ENCODE measurements at places on chromosomes 3 and 15.

DNA sequence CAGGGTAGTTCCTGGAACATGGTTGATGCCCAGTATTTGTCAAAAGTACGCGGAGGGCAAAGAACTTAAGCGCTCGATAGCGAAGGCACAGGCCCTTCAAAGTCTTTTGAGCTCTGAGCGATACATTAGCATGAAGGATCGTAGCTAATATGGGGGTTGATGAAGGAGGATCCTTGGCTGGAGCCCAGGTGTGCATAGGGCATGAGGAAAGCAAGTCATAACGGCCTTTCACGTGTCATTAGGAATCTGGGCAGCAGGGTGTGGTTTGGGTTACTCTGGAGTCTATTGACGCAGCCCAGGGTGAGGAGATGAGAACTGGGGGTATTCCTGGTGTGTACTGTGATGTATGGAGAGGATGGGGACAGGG lies 31.7 kb downstream of the SPINK8 start:
- DNase-seq, result no peak

DNA sequence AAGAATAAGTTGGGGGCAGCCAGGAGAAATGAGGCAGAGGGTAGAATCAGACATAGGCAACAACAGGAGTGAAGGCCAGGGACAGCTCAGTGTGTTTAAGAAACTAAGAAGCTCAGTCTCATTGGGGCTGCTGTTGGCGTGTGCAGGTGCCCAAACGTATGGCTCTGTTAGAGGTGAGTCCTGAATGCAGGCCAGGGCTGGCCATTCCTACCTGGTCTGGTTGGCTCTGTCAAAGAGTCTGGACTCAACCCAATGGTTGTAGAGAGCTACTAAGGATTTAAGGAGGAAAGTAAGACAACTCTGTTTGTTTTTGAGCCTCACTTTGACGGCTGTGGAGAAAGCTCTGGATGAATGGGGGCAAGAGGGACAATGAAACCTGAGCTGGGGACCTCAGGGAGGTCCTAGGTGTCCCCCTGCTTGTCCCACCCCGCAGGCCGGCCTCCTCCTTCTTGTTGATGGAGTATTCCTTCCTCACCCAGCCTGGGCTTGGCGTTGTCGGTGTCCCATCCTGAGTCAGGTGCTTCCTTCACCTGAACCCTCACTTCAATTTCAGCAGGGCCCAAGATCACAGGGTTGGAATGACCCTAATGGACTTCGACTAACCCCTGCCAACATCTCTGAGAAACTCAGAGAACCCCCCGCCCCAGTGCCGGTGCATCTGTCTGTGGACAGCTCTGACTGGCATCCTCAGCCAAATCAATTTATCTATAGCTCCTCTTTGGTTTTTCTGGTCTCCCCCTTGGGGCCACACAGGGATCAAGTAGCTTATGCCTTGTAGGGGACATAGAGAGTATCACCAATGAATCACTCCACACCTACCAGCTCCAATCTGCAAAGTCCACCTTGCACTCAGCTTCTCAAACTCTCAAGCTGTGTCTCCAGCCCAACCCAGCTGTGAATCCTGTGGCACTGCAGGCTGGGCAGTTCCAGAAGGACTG lies 8.3 kb downstream of the ITGA11 start:
- no peak for DNase-seq

DNA sequence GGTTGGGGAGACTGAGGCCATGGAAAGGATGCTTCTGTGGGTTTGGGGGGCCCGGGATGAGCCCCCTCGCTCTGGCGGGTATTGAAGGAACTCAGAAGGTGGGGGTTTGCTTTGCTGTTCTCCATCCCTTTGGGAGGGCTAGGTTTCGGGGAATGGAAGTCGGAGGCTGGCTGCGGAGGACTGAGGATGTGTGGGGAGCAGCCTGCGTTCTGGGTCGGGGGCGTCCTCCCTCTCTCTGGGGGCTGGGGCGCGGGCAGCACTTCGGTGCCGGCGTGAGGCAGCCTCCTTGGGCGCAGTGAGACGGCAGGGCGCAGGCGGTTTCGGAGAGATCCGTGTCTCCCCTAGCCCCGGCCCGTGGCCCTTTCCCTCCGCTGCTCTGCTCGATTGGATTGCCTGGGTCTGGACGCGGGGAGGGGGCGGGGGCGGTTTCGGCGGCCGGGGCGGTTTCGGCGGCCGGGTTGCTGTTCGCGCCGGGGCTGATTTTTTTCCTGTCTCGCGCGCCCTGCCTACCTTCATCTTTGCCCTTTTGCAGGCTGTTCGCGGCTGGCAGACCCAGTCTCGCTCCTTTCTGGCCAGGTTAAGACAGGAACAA lies 1.4 kb downstream of the PTPRG start:
- peak; percentile 52 for DNase-seq

GRCh38 chr3:31777092-31777491 lies 204.0 kb downstream of the OSBPL10 start:
- DNase-seq, result no peak

DNA sequence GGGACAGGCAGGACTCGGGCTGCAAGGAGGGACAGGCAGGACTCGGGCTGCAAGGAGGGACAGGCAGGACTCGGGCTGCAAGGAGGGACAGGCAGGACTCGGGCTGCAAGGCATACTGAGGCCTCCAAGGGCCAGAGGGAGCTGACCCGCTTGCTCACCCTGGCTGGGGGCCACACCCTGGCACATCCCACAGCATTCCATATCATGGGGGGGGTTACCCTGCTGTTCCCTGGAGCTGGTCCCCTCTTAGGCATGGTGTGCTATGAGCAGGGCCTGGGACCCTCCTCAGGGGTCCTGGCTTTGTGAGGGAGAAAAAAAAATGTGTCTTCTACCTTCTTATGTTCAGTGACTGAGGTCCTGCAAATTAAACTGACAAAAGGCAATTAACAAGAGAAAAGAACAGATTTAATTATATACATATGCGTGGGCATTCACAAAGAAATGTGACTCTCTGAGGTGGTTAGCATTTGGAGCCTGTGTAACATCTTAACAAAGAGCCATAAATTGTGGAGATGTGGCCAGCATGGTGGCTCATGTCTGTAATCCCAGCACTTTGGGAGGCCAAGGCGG lies 97.6 kb upstream of the ALDH1A3 start:
- DNase-seq, result no peak

GRCh38 chr3:194329583-194329965 lies 21.6 kb downstream of the CPN2 start:
- no peak for DNase-seq

DNA sequence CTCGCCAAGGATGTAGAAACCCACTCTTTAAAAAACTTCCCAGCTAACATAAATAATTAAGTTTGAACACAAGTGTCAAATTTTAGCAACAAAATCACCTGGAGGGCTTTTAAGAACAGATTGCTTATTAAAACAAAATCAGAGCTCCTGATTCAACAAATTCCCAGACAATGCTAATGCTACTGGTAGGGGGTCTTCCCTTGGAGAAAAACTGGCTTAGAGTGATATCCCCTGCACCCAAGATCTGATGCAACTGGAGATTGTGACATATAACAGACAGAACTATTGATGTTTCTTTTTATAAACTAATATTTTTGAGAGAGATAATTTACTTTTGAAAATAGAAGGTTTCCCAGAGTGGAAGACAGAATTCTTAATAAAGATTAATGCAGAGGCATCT lies 19.9 kb downstream of the IGSF10 start:
- no peak for DNase-seq

DNA sequence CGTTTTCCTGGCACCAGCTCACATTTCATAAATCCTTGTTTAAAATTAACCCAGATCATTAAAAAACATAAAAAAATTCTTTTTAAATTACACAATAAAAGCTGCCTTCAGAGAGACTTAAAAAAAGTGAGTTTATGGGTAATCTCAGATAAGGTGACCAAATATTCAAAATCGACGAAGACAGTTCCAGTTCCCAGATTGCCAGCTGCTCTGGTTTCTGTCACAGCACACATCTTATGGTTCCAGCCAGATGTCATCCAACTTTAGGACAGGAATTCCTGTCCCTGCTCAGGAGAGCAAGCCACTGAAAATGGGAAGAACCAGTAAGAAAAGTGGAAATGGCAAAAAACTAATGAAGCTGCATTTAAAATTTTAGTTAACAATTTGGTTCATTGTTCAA lies 15.8 kb upstream of the ZNF770 start:
- DNase-seq, result no peak

DNA sequence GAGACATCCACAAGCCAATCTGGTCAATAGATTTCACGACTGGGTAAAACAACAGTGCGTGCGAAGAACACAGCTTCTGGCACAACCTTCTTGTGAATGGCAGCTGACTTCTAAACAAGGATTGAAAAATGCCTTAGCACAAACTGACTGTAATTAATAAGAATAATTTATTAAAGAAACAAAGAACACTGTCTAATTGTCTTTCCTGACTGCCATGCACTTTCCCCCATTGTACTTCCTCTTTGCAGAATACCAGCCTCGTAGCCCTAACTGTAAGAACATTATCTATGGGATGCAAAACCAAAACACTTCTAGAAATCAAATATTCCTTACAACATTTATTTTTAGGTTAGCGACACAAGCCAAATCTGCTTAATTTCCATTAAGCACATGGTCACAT lies 6.5 kb downstream of the FOXP1 start:
- DNase-seq, result no peak

- DNase-seq, result peak; percentile 5
Observed at GRCh38 chr3:178320456-178321351, 215.5 kb upstream of the KCNMB2 start.

GRCh38 chr15:37034835-37035748 lies 65.3 kb downstream of the MEIS2 start:
- peak; percentile 24 for DNase-seq

DNA sequence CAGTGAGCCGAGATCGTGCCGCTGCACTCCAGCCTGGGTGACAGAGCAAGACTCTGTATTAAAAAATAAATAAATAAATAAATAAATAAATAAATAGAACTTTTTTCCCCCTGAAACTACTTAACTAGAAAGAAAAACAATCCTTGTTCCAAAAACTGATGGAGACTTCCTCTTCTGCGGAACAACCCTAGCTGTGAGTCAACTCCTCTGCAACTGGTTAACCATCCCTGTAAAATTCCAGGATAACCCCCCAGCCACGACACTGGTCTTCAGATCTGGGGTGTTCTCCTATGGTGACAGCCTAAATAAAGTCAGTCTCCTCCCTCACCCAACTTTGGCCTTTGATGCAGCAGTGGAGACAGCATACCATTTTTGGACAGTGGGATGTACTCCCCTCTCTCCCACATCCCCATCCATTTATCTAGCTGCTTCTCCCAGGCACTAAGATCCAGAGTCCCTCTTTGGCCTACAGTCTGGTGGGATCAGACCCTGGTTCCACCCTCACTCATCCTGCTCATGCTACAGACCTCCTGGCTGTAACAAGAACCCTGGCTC lies 352.6 kb downstream of the OCA2 start:
- DNase-seq, result no peak

GRCh38 chr3:103499132-103499900 lies 1064.5 kb downstream of the ZPLD1 start:
- DNase-seq, result no peak

- no peak for DNase-seq
Observed at GRCh38 chr3:186525369-186526255, 18.6 kb downstream of the CRYGS start.

GRCh38 chr15:90074916-90075315 lies 27.4 kb downstream of the IDH2 start:
- no peak for DNase-seq
